SK-MEL-5 (cell line): ENCODE measurements at places on chromosomes 11 and 22.

- no peak for DNase-seq
These were observed 4.4 kb upstream of the RNF169 start for GRCh38 chr11:74744277-74744676.

- DNase-seq, result no peak
These were observed 70.0 kb downstream of the SGSM1 start for GRCh38 chr22:24875862-24876506.

DNA sequence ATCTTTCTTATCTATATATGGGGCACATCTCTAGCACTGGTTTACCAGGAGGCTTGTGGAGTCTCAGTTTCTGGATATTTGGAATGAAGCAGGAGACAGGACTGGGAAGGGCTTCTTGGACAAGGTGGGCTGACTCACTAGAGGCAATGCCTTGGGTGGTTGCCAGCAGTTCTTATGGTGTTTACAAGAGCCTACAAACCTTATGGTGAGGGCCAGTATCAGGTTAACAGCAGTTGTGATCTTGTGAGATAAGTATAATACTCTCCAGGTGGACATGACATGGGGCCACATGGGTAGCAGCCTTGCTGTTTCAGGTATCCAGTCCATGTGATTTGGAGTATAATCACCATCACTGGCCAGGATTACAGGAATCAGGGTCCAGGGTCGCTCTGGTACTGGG lies 10.2 kb downstream of the FUT4 start:
- no peak for DNase-seq

DNA sequence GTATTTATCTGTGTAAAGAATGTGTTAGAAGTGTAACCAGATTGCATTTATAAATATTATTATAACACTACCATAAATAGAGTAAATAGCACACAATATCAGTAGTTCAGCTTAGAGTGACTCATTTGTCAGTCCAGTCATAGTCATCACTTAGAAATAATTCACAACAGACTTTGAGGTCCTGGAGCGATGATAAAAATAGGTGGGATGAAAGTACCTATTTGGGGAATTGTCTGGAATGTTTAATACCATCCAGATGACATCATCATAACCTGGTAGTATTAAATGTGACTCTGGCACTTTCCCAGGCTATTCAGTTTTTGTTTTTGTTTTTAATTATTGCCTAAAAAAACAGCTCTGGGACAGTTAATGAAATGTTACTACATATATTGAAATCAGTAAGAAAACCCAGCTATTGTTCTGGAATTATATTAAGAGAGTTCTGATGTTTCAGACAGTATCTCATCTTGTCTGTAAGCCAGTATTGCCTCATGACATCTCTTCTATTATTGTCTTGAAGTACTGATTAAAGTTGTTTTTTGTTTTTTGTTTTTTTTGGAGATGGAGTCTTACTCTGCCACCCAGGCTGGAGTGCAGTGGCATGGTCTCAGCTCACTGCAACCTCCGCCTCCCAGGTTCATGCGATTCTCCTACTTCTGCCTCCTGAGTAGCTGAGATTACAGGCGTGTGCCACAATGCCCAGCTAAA lies 74.8 kb downstream of the SIK2 start:
- no peak for DNase-seq

- DNase-seq, result no peak
These were observed 29.5 kb upstream of the NCAM1 start for GRCh38 chr11:112931703-112932102.

DNA sequence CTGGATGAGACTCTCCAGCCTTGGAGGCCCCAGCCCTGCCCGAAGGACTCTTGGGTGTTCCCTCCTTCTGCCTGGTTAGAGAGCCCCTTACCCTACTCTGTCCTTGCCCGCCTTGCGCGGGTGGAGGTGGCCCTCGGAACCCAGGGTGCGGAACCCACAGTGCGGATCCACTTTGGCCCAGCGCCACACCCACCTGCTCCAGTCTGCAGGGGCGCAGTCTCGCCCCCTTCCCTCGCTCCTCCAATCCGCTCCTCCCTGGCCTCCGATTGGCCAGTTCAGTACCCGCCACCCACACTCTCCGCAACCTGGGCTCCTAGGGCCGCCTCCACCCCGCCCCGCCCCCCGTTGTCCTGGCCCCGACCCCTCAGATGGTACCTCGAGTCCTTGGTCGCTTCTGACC lies 2.4 kb downstream of the CAPN1 start:
- no peak for DNase-seq

DNA sequence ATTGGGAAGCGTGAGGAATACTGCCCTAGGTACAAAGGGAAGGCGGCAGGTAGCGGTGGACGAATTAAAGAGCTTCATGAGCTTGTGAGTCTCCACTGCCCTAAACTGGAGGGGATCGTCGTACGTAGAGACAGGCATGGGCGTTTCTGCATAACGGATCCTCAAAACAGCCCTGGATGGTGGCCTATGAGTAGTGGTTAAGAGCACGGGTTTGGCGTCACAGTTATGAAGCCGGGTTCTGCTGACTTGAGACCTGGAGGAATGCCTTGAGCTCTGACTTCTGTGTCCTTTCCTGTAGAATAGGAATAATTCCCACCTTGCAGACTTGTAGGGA lies 335 bp downstream of the TMEM138 start:
- peak; percentile 44 for DNase-seq

DNA sequence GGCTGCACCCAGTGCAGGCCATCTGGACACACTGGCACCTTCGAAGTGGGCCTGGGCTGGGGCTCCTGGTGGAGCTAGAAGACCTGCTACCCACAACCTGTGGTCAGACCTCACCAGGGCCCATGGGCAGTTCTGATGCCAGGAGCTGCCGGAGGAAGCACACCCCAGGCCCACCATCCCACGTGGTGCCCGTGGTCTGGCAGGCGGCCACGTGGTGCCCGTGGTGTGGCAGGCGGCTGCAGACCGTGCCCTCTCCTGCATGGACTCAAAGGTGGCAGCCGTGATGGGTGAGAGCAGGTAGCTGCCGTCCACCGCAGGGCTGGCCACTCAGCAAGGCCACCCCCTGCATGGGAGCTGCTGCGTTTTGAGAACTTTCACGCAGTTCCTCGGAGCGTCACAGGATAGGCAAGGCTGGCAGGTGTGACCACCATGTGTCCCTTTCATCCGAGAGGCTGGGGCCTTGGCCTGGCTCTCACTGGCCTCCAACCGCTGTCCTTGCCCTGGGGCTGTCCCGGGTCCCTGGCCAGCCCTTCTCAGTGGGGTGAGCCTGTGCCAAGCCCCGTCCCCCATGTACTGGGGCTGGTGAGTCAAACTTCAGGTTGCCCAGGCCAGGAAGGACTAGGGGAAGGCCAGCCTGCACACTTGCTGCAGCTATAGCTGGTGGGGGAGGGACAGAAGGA lies 3.9 kb upstream of the IL17REL start:
- DNase-seq, result no peak

- peak; percentile 33 for DNase-seq
These were observed 14.2 kb downstream of the PEX26 start for GRCh38 chr22:18091916-18092526.
